ENCODE measurements at places on chromosomes 2 and 18. TPM values are rescaled to one million over a fixed set of nuclear protein-coding genes. Genes with fewer than 3 reads are reported as not detected.

The FSIP2 gene
- 0.44 TPM for total RNA-seq

The TUBA3E gene
- not detected for total RNA-seq

The PROKR1 gene
- total RNA-seq: not detected

The DUSP19 gene
- 1.8 TPM for total RNA-seq

The MAL gene
- not detected for total RNA-seq

The FAM124B gene
- 64.1 TPM for total RNA-seq

The TTN gene
- 0.49 TPM for total RNA-seq

The ATP6V1C2 gene
- total RNA-seq: 0.32 TPM

The COPS7B gene
- 8.3 TPM for total RNA-seq

The FAM110C gene
- 0.13 TPM for total RNA-seq

The EPB41L5 gene
- 23.9 TPM for total RNA-seq

The FOSL2 gene
- total RNA-seq: 32.7 TPM

The CYP26B1 gene
- 1.2 TPM for total RNA-seq
